Gastrocnemius medialis (tissue), 4 donors: ENCODE measurements at places on chromosomes 11 and 22. TPM values are rescaled to one million over a fixed set of nuclear protein-coding genes. Genes with fewer than 3 reads are reported as not detected.

DNA sequence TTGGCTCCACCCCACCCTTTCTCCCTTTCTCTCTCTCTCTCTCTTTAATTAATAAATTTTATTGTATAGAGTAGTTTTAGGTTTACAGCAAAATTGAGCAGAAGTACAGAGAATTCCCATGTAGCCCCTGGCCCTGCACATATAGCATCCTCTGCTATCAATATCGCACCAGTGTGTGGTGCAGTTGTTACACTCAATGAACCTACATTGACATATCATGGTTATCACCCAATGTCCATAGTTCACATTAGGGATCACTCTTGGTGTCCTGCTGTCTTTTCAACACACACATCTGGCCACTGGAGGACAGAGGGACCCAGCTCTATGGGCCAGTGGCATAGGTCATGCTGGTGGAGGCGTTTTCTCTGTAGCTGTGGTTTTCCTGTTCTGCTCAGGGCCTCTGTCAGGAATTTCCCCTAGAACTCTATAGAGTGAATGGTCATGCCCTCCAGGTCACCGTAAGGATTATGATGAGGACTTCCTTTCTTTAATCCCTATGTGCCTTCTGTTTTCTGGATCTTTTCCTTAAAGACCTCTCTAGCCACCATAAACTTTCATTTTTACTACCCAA, 98.2 kb upstream of the NAV2 start:
- no peaks in the 10 kb centered on the region for H3K4me1 ChIP-seq
- no peak overlapping the region for H3K4me3 ChIP-seq
- H3K36me3 ChIP-seq = no peaks in the 10 kb centered on the region
- DNase-seq = no peak

GRCh38 chr11:27907530-27907929, 200.4 kb downstream of the KIF18A start:
- no peak overlapping the region for H3K27ac ChIP-seq
- H3K4me3 ChIP-seq = no peak overlapping the region
- H3K27me3 ChIP-seq = no peaks in the 10 kb centered on the region
- no peaks in the 10 kb centered on the region for H3K4me1 ChIP-seq
- no peaks in the 10 kb centered on the region for H3K36me3 ChIP-seq

GRCh38 chr11:36790526-36790925, 192.5 kb upstream of the RAG2 start:
- H3K27ac ChIP-seq = no peak overlapping the region
- no peak for DNase-seq

- H3K4me1 ChIP-seq = no peaks in the 10 kb centered on the region
- no peaks in the 10 kb centered on the region for H3K27me3 ChIP-seq
- no peak overlapping the region for H3K4me3 ChIP-seq
- no peaks in the 10 kb centered on the region for H3K36me3 ChIP-seq
These were observed 1.4 kb upstream of the OR52W1 start for GRCh38 chr11:6197466-6198200.

ELFN2 gene
- not detected for total RNA-seq

DNA sequence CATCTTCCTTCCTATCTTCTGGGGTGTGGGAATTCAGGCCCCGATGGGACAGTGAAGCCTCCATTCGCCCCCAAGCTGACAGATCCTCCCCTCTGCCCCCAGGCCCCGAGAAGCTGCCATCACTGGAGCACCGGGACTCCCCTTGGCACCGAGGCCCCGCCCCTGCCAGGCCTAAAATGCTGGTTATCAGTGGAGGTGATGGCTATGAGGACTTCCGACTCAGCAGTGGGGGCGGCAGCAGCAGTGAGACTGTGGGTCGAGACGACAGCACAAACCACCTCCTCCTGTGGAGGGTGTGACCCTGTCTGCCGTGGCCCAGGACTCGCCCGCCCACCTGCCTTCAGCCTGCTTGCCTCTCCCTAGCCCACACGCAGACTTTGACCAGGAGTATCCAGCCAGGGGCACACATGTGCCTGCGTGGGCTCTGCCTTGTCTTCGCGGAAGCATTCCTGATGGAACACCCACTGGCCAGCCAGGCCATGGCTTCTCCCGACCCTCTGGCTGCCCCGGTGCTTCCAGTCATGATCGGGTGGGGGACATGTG, 8.6 kb upstream of the RELT start:
- H3K27ac ChIP-seq = no peak overlapping the region
- H3K4me1 ChIP-seq = no peaks in the 10 kb centered on the region
- H3K4me3 ChIP-seq = no peak overlapping the region
- no peaks in the 10 kb centered on the region for H3K27me3 ChIP-seq
- H3K36me3 ChIP-seq = no peaks in the 10 kb centered on the region

DNA sequence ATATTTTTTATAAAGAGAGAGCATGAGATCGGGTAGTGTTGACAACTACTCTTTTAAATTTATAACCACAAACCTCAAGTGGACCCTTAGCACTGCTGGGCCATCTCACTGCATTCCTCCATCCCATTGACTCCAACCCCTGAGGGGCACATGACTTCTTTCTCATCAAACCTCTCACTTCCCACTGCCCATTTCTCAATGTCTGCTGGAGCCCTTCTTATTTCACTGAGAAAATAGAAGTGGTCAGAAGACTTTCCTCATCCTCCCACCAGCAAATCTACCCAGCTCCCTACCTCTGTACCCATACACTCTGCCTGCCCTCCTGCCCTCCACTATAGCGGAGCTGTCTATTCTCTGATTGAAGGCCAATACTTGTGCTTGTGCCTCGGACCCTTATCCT, 370.6 kb upstream of the MPPED2 start:
- no peaks in the 10 kb centered on the region for H3K36me3 ChIP-seq
- no peaks in the 10 kb centered on the region for H3K4me1 ChIP-seq
- DNase-seq = no peak
- H3K27ac ChIP-seq = no peak overlapping the region

DNA sequence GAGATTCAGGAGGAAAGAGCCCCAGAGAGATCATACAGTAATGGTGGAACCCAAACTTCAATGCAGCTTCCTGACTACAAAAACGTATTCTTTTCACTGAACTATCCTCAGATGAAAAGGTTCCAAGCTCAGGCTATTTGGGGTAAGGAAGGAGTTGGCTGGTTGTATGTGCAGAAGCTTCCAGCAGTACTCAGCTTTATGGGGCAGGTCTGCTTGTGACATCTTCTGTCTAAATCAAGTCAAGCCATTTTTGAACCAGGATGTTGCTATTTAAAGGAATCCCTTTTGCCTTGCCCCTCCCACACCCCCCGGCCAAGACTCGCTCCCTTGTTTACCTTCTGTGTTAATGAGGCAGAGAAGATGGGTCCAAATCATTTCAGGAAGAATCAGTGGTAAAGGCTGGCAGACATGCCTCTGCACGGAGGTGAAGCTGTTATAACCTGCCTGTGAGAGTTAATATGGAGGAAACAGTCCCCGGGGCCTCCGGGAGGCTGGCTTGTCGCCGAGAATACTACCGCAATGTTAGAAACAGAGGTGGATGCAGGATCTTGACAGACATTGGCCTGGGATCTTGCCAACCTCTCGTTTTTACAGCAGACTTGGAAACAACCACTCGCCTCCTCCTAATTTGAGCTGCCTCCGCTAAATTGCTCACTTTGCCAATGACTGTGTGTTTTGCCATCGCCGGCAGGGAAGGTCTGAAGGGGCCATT, 45.4 kb downstream of the TIMP3 start:
- no peaks in the 10 kb centered on the region for H3K36me3 ChIP-seq
- H3K27me3 ChIP-seq = no peaks in the 10 kb centered on the region
- peak overlapping the region; percentile 20 for H3K27ac ChIP-seq

GRCh38 chr11:62577046-62577714, 3.5 kb upstream of the EEF1G start:
- no peak for DNase-seq
- no peak overlapping the region for H3K4me3 ChIP-seq
- peak overlapping the region; percentile 91 for H3K27ac ChIP-seq
- peaks cover 29% of the 10 kb centered on the region for H3K4me1 ChIP-seq

DNA sequence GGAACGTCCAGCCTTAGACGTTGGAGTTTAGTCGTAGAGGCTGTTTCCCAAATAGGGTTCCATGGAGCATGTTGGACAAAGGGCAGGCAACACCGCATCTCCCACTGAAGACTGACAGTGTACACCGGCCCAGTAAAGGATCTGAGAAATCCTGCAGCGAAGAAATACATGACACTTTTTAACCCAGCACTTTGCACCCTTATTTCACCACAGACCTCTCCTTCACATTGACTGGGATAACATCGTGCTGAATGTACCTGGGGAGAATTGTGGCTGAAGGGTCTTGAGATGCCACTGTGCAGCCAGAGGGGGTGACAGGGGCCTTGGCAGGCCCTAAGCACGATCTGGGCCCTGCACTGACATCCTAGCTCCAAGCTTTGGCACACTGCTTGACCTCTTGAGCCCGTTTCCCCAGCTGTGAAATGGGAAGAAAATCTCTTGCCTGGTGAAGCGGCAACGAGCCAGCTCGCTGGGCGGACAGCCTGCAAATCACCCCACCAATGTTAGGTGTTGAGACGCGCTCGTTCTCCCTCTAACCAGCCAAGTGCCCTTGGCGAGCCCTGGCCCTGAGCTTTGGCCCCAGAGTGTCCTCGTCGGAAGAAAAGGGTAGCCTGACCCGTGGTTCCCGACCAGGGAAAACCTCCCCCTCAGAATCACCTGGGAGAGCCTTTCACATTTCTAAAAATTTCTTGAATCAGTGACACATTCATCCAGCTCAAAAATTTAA, 13.4 kb downstream of the CD5 start:
- H3K36me3 ChIP-seq = no peaks in the 10 kb centered on the region
- no peak overlapping the region for H3K4me3 ChIP-seq
- H3K27me3 ChIP-seq = no peaks in the 10 kb centered on the region
- no peak for DNase-seq
- H3K27ac ChIP-seq = no peak overlapping the region
